Stomach (tissue), 19 donors: ENCODE measurements at places on chromosomes 1 and 21. TPM values are rescaled to one million over a fixed set of nuclear protein-coding genes. Genes with fewer than 3 reads are reported as not detected.

Gene ACTA1
- 2.7 TPM for polyA plus RNA-seq

Gene LIPI
- not detected for polyA plus RNA-seq

Gene CTSE
- 361 TPM for polyA plus RNA-seq

Gene TRABD2B
- polyA plus RNA-seq, result 0.93 TPM

Gene C1orf56
- 6.0 TPM for polyA plus RNA-seq

Gene BTBD8
- 0.76 TPM for polyA plus RNA-seq

Gene TNFRSF4
- 1.7 TPM for polyA plus RNA-seq

Gene OR10K1
- not detected for polyA plus RNA-seq

Gene CD5L
- polyA plus RNA-seq, result not detected

Gene HES3
- not detected for polyA plus RNA-seq

Gene CITED4
- 22.5 TPM for polyA plus RNA-seq

Gene SGIP1
- polyA plus RNA-seq, result 1.2 TPM

Gene ZNF593OS
- polyA plus RNA-seq, result not detected

Gene EFNA4
- 13.2 TPM for polyA plus RNA-seq

Gene G0S2
- polyA plus RNA-seq, result 227 TPM
